ENCODE measurements at places on chromosomes 12 and 14. TPM values are rescaled to one million over a fixed set of nuclear protein-coding genes. Genes with fewer than 3 reads are reported as not detected.

TC2N gene
- total RNA-seq = 3.8 TPM

DNA sequence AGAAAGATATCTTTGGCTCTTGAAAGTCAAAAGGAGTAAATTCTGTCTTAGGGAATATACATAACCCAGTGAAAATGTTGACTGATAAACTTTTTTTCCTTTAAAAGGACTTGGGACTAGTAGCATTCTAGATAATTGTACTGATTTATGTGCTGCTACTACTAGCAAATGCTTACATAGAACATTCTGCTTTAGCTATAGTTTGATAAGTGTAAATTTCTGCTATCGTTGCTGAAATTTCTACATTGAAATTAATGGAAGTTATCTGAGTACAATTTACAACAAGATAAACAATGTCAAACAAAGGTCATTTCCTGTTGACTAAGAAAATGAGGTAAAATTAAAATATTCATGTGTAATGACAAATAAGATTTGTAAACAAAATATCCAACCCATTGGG is 48.3 kb upstream of the CNTN1 start:
- no peak for DNase-seq

KSR2 gene
- total RNA-seq = 0.30 TPM

DNA sequence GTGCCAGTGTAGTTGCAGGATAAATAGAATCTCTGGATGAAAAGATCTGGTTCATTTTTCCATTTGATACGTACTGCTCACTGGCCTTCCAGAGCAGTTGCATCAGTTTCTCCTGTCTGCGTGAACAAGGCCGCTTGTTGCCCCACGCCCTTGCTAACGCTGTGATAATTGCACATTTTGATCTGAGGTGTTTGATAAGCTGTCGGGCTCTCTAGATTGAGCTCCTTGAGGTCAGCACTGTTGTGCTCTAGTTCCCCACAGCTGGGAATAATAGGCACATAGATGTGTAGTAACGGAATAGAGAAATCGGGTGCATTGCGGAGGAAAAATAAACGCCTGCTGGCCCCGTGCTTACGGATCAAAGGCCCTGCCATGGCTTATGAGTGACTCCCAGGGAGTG is 42.8 kb upstream of the TRAF3 start:
- DNase-seq = no peak

DNA sequence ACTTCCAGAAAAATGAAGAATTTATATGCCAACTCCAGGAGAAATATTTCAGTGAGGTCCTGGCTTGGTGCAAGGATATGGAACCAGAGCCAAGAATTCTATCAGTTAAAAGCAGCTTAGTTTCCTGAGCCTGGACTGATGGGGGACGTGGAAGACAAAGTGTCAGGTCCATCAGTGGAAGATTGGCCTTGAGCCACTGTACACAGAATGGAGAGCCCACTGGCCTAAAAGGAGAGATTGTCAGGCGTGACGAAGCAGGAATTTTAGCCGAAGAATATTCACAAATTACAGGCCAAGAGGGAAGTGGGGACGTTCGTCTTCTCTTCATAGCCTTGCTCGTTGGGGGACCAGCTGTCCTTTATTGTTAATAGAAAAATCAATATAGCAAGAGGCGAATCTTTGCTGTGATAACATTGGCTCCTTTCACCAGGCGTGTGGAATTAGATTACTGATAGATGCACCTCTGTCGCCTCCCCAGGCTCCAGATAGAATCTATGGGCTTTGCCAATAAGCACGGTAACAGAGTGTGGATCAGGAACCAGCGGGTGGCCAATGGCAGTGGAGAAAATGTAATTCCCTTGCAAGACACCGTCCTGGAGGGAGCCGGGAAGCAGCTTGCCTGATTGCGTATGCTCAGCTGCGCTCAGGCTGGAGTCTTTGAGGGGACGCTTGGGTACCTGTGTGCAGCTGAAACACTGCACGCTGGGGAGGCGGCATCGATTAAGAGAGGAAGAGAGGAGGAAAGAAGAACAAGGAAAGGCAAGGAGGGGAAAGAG is 56.4 kb downstream of the TMEM132C start:
- DNase-seq = peak; percentile 38
